ENCODE measurements at places on chromosomes 12 and 14. TPM values are rescaled to one million over a fixed set of nuclear protein-coding genes. Genes with fewer than 3 reads are reported as not detected.

DNA sequence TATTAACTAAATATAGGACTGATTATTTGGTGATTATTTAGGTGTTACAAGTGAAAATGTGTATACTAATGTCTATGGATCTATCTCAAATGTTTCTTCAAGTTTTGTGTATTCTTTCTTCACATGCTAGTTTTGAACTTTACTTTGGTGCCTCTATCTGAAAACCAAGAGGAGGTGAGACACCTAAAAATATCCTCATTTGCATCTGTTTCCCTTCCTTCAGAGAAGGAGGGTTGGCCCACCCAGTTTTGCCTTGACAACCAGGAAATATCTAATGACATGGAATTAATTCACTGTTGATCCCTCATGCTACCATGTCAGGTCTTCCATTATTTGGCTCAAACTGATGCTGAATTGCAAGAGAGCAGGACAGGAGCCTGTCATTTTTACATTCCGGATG, 500.4 kb downstream of the NELL2 start:
- no peak for DNase-seq

- peak; percentile 4 for DNase-seq
Observed at GRCh38 chr12:90245391-90245790, 536.8 kb upstream of the ATP2B1 start.

GRCh38 chr12:94220804-94221203, 72.4 kb downstream of the PLXNC1 start:
- DNase-seq: no peak

DNA sequence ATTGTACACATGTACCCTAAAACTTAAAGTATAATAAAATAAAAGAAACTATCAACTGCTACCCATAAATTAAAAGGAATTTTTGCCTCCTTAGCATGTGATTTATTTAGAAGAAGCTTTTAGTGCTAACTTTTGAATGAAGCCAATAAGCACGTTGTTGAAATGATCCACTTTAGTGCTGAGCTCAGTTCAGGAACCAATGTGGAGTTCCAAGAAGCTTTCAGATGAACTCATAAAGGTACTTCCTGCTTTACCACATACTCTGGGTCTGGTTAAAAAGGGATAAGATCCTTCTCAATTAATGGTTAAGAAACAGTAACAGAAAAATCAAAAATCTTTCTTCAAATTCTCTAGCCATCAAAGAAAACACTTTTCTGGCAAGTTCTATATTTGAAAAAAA, 39.4 kb downstream of the TMTC1 start:
- no peak for DNase-seq

GRCh38 chr12:10285919-10286318, 21.8 kb upstream of the KLRD1 start:
- DNase-seq: no peak

GRCh38 chr14:81085596-81085995, 130.2 kb downstream of the TSHR start:
- DNase-seq: no peak

- DNase-seq: no peak
Observed at GRCh38 chr12:5016526-5016925, 27.2 kb upstream of the KCNA5 start.

- DNase-seq: no peak
Observed at GRCh38 chr12:78431931-78432330, 432.6 kb upstream of the SYT1 start.

GRCh38 chr14:98161356-98161755, 1110.6 kb downstream of the BCL11B start:
- DNase-seq: no peak

DNA sequence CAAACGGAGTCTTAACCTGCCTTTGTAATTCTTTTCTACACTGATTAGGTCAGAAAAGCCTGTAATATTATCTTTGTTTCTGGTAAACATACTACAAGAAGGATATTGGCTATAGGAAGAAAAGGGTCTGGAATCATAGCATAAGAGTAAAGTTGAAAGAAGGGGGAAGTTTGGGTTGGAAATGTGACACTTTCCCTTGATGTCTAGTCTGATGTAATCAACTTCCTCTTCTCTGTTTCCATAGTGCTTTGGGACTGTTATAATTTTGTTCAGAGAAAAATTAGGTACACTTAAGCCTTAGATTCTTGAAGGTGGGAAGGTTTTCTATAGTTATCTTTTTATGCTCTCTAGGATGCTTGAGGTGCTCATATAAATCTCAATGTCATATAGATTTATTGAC, 322.2 kb downstream of the AEBP2 start:
- DNase-seq: no peak

- no peak for DNase-seq
Observed at GRCh38 chr14:104199266-104199895, 61.0 kb downstream of the KIF26A start.

DNA sequence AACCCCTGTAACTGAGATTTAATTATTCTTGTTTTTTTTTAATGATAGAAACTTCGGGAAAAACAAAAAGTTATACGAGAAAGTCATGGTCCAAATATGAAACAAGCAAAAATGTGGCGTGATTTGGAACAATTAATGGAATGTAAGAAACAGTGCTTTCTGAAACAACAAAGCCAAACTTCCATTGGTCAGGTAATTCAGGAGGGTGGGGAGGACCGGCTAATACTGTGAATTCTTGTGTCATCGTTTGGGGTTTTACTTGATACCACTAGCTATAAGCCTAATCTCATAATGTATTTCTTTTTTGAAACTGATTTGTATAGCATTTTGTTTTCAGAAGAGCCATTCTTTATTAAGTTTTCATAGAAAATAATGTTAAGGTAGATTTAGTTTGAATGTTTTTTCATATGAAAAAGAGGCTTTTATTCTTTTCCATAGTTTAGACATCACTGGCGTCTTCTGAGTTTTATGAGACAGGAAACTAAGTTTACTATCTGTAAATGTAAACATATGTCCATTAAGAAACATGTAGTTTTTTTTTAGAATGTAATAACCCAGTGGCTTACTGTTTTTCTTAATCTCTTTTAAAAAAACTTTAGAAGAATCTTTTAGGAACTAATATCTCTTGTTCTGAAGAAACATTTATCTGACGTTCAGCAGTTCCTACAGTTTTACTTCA, 62.9 kb upstream of the ATP2A2 start:
- DNase-seq: no peak

DNA sequence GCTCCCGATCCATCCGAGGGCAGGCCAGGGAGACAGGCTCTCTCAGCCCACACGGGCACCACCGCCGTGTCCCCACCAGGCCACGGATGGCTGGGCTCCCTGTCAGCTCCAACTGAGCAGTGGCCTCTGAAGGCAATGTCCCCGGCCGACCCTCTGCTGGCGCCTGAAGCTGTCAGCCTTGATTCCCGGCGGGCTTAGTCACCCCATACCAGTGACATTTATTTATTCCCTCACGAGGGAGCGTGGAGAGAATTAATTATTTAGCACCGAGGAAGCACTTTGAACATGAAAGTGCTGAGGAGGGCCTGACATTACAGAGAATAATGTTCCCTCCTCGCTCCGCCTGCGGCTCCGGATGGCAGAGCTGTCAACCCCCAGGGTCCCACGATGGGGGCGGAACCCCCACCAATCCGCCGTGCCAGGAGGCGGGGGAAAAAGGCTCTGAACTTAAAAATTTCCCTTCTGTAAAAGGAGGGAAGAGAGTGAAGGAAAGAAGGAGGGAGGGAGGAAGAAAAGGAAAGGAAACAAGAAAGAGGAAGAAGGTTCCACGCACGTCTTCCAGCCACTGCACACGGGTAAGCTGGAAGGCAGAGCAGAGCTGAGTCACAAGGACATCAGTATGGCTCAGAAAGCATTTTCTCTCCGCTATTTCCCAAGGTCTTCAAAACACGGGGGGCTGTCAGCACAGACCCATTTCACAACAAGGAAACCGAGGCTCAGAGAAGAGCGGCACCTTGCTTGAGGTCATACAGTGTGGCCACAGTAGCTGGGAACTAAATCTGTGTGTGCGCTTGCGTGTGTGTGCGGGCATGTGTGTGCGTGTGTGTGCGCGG, 108.7 kb upstream of the NCOR2 start:
- DNase-seq: no peak

DNA sequence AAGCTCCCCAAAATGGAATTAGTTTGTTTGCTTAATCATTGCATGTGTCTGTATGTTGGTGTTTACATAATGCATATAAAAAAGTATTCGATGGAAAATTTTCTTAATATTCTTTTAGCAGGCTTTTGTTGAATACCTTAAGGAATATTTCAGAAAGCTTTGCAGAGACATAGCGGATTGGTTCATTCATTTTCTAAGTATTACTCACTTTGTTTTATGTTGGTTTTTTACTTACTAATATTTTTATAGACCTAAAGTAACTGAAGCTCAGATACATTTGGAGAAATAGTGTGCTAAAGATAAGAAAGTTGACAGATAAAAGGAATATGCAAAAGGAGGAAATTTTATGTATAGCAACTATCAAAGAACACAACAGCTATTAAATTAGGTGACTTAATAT, 191.0 kb downstream of the ERC1 start:
- DNase-seq: no peak

DNA sequence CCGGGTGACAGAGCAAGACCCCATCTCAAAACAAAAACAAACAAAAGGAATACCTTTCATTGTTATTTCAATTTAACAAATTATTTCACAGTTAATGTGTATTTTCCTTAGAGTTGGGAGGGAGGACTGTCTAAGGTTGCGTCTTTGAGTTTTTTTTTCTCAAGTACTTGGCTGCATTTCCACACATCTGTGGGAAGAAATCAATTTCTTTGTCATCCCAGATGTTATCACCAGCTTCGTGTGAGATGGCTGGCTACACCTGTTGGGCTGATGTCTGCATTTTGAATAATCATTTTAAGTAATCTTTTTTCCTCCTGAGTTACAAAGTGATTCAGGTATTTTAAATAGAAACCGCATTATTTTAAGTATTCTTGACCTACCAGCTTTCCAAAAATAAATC, 59.4 kb downstream of the EML1 start:
- no peak for DNase-seq

GRCh38 chr14:70622111-70622712, 19.5 kb upstream of the TTC9 start:
- peak; percentile 66 for DNase-seq

DNA sequence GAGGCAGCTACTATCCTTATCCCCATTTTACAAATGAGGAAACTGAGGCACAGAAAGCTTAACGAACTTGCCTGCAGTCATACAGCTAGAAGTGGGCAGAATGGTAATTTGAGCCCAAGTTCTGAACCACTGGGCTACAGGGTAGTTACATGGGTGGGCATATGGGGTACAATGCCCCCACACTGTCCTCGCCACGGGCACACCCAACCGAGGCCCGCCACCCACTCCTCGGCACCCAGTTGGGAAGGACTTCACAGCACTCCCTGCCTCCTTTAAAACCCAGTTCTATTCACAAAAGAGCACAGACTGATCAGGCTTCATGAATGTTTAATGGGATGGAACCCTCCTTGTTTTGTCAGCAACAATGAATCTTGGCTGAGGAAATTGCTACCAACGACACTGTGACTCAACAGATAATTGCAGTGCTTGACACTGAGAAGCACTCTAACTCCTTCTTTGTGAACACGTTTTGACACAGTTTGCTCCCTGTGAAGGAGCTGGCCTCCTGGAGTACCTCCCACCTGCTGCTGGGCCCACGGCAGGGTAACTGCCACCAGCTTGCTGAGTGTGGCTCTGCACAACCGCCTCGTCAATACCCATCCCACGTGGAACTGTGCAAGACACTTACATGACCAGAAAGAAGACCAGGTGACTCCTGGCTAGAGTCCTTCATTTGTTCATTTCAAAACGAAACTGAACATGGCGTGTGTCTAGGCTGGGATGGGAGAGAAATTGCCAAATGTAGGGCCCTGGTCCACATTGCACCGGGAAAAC, 63.5 kb downstream of the CLMN start:
- peak; percentile 82 for DNase-seq

GRCh38 chr12:3973269-3973884, 100.2 kb upstream of the PARP11 start:
- no peak for DNase-seq

DNA sequence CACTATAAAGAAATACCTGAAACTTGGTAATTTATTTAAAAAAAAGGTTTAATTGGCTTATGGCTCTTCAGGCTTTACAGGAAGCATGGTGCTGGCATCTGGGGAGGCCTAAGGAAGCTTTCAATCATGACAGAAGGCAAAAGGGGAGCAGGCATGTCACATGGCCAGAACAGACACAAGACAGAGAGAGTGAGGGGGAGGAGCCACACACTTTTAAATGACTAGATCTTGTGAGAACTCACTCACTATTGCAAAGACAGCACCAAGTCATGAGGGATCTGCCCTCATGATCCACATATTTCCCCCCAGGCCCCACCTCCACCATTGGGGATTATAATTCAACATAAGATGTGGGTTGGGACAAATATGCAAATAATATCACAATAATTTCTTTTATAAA, 355.6 kb downstream of the DAD1 start:
- no peak for DNase-seq

DNA sequence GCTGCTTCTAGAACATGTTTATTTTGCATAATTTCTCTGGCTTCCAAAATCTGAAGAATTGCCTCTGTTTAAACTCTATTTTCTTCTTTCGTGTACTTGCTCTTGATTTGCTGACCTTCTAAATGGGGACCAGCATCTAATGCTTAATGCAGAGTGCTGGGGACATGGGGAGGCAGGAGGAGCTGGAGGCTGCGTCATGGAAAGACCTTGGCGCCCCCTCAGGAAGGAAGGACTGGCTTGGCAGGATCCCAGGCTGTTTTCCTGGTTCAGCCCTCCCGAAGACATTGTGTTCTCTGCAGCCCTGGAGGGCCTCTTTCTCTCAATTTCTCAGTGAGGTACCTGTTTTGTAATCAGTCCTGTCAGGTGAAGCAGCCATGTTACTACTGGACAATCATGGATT, 5.5 kb downstream of the PRKCH start:
- DNase-seq: peak; percentile 89

GRCh38 chr14:81523016-81523415, 10.6 kb downstream of the SEL1L start:
- DNase-seq: no peak

DNA sequence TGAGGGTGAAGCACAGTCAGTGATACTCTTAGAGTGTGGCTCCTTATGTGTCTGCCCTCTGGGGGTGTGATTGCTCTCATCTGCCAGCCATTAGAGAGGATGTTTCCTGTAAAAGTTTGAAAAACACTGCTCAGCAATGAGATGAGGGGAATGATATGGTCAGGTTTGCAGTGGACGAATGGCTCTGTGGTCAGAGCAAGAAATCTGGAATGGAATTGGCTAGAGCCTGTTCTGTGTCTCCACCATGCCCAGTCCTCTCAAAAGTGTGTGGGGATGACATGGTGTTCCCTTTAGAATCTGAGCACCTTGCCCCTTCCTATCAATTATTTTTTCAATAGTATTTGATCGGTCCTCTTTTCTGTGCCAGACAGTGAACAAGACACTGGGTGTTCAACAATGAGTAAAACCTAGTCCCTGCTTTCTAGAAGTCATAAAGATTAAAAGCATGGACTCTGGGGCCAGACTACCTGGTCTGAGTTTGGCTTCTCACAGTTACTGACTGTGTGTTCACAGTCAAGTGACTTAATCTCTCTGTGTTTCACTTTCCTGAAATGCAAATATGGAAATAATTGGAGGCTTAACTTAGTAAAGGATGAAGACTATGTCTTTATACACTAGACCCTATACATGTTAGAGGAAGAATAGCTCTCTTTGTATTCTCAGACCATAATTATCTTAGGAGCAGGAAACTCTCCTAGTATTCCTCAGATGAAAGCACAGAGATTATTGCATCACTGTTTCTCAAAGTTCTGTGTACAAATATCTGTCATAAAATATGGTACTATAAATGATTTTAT, 1.6 kb downstream of the ACSS3 start:
- DNase-seq: no peak

Gene PRB2
- not detected for total RNA-seq

Gene TC2N
- 102 TPM for total RNA-seq

Gene FOXG1
- total RNA-seq: not detected

Gene OR6C2
- not detected for total RNA-seq

Gene AVPR1A
- total RNA-seq: 17.0 TPM

Gene CBLN3
- 1.8 TPM for total RNA-seq

Gene GPRC5D
- total RNA-seq: not detected

Gene PNMA1
- 23.8 TPM for total RNA-seq

Gene FOXN4
- not detected for total RNA-seq

Measured in thyroid gland (tissue), 4 donors.